Activated naive CD8-positive, alpha-beta T cell treated with anti-CD3 and anti-CD28 coated beads, Interleukin-2, amount 50 U/mL, for 24 hours (primary cell): ENCODE measurements at places on chromosomes 2 and 18.

DNA sequence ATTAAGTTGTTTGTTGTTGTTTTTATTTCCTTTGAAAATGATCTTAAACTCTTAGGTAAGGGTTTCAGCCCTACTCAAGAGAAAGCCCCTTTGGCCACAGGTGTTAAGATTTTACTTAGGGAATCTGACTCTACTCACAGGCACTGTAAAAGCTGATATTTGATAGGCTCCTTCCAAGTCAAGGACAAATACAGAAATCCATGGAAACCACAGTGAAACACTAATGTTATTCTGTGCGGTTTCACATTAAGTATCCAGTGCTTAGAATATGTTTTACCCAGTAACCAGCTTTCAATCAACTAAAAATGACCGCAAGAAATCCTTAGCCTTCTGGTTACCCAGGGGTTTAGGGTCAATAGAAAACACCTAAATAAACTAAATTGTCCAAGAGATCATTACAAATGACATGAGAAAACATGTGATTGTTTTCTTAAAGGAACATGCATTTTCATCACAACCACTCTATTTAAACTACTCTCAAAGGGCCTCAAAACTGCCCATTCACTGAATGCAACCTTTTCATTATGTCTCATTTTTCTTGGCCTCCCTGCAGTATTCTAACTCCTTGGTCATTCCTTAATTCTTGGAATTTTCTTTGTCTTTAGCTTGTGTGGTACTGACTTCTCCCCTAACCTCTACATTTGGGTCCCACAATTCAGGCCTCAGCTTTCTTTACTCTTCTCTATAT is 56.0 kb downstream of the CDH2 start:
- no peak for DNase-seq

DNA sequence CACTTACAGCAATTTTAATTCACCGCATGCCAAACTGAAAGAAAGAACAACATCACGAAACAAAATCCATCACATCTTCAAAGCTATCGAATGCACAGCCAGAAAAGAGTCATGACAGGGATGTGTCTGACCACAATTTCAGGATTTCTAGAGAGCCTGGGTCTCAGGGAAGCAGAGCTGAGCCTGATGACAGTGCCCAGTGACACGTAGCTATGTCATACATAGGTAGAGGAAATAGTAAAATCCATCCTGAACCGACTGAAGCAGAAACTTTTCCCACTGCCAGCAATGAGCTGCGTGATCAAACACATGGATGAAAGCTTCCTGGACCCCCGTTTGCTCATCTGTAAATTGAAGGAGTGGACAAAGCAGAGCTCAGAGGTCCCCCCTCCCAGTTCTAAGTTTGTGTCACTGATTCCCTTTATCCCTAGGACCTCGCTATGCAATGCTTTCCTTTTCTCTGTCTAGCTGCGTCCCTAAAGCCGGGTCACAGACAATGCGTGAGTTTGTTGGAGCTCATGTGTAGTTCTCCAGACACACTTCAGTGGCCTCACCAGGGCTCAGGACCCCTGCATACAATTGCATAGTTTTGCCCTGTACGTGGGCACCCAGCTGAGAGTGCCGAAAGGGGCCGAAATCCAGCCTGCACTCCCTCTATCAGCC is 37.6 kb downstream of the CCBE1 start:
- DNase-seq, result no peak

DNA sequence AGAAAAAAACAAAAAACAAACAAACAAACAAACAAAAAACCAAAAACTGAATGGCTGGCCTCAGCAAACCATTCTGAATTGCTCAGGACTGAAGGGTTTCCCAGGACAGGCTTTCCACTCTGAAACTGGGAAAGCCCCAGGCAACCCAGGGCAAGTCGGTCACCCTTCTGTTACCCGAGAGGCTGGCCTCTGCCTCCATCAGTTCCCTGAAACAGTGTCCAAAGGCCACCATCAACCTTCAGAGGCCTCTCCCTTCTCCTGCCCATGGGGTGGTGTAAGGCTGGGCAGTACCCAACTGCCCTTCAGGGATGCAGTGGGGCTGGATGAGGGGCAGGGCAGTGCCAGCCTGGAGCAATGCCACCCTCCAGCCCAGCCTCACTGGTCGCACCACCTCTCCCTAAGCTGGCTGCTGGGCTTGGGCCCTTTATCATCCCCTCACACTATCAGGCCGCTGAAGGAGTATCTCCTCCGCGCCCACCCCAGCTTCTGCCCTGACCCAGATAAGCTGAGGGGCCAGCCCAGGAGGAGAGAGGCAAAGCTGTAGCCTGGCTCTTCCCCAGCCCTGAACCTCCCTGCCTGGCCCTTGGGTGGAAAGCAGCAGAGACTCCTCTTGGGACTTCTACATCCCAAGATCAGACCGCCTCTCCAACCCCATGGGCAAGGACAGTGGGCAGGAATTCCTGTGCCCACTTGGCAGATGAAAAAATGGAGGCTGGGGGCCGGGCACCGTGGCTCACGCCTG is 35.9 kb downstream of the ZFP36L2 start:
- no peak for DNase-seq

- no peak for DNase-seq
Observed at GRCh38 chr2:54559593-54560145, 103.5 kb downstream of the SPTBN1 start.

- DNase-seq, result no peak
Observed at GRCh38 chr18:75139226-75139911, 69.6 kb downstream of the PTGR3 start.

DNA sequence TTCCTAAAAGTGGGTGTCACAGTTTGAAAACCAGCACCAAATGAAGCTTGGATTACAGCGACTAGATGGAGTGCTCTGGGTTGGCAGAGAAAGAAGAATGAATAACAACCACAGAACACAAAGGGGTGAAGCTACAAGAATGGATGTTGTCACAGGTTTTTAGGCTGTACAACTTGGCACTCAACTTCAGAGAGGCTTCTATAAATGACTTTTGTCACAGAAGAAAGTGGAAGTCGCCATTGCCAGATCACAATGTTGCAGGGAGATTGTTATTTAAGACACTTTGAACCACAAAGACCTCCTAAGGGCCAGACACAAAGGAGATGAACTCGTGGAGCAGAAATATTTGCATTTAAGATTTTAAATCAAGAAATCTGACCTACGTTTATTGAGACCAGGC is 354.2 kb downstream of the CDH7 start:
- no peak for DNase-seq

DNA sequence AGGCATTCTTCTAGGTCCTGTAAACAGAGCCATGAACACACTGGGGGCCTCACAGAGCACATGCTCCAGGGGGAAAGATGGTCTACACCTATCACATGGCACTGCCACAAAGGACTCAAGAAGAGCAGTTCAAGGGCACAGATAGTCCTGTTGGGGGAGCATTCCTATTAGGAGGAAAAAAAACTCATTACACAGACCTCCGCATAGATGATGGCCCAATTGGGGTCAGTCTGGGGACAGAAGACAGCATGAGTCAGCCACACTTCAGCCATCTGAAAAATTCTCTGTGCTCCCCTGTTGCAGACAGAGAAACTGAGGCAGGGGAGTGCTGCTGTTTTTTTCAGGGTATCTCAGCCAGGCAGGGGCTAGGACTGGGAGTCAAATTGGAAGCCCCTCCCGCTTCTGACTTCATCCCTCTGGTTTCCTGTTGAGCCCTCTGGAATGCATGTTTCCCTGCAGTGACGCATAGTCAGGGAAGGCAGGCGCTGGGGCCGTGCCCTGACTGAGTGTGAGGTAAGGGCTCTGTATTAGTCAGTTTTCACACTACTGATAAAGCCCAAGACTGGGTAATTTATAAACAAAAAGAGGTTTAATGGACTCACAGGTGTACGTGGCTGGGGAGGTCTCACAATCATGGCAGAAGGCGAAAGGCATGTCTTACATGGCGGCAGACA is 67.9 kb downstream of the RHOB start:
- DNase-seq, result no peak
